ENCODE measurements at places on chromosomes 4 and X. TPM values are rescaled to one million over a fixed set of nuclear protein-coding genes. Genes with fewer than 3 reads are reported as not detected.

GRCh38 chr4:116546759-116547158 is 538.6 kb downstream of the TRAM1L1 start:
- H3K27me3 ChIP-seq, result no peaks in the 10 kb centered on the region
- H3K27ac ChIP-seq, result no peak overlapping the region
- no peak overlapping the region for H3K4me3 ChIP-seq
- no peaks in the 10 kb centered on the region for H3K36me3 ChIP-seq

Gene FDCSP
- total RNA-seq, result not detected

DNA sequence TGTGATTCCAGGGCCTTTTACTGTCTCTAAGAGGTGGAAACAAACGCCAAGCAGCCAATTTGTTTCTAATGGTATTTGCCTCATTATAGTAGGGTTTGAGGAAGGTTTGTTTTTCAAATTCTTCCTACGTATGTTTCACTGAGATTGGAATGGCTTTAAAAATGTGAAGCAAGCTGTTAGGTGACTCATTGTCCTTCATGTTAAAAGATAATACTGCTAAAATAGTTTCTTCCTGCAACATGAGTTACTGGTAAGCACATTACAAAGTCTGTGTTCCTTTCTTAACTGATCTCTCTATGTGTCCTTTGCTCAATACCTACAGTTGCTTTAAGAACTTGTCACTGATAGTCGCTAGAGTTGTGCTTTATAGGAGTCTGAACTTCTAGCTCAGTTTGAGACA is 1183.9 kb downstream of the RPA4 start:
- H3K36me3 ChIP-seq, result no peaks in the 10 kb centered on the region
- H3K27ac ChIP-seq, result no peak overlapping the region
- H3K4me3 ChIP-seq, result no peak overlapping the region
- H3K27me3 ChIP-seq, result no peaks in the 10 kb centered on the region

Gene GATA1
- total RNA-seq, result not detected

Gene UNC5C
- 1.3 TPM for total RNA-seq

All from heart left ventricle (tissue), 16 donors.